ENCODE measurements at places on chromosomes 11 and 22. TPM values are rescaled to one million over a fixed set of nuclear protein-coding genes. Genes with fewer than 3 reads are reported as not detected.

- H3K27me3 ChIP-seq = no peaks in the 10 kb centered on the region
- no peaks in the 10 kb centered on the region for H3K36me3 ChIP-seq
- no peak for DNase-seq
- no peak overlapping the region for H3K4me3 ChIP-seq
- no peak overlapping the region for H3K27ac ChIP-seq
- no peaks in the 10 kb centered on the region for H3K4me1 ChIP-seq
Observed at GRCh38 chr11:26121466-26121865, 210.5 kb upstream of the ANO3 start.

DRAP1 gene
- total RNA-seq = 118 TPM

ARHGEF17 gene
- 80.6 TPM for total RNA-seq

USP2 gene
- 1.1 TPM for total RNA-seq

OR6A2 gene
- 0.46 TPM for total RNA-seq
